ENCODE measurements at places on chromosomes 6 and 20. TPM values are rescaled to one million over a fixed set of nuclear protein-coding genes. Genes with fewer than 3 reads are reported as not detected.

NINL gene
- total RNA-seq = 3.3 TPM

SPATA25 gene
- 4.6 TPM for total RNA-seq

SOBP gene
- total RNA-seq = 0.47 TPM

CNKSR3 gene
- 0.35 TPM for total RNA-seq

VNN1 gene
- not detected for total RNA-seq

MOG gene
- not detected for total RNA-seq

ZSCAN12 gene
- 7.2 TPM for total RNA-seq

NMBR gene
- total RNA-seq = not detected

WFDC8 gene
- not detected for total RNA-seq

CLVS2 gene
- not detected for total RNA-seq

COX4I2 gene
- total RNA-seq = not detected

RBL1 gene
- 28.2 TPM for total RNA-seq

PIGU gene
- total RNA-seq = 13.6 TPM

SAMD10 gene
- 30.8 TPM for total RNA-seq

AHCY gene
- 28.3 TPM for total RNA-seq

PRDM13 gene
- total RNA-seq = not detected

SIM1 gene
- total RNA-seq = not detected

SLA2 gene
- total RNA-seq = 46.0 TPM
